ENCODE measurements at places on chromosomes 2 and 18.
A peak's percentile ranks its signal among the peaks of the same experiment; 100 is the strongest.

DNA sequence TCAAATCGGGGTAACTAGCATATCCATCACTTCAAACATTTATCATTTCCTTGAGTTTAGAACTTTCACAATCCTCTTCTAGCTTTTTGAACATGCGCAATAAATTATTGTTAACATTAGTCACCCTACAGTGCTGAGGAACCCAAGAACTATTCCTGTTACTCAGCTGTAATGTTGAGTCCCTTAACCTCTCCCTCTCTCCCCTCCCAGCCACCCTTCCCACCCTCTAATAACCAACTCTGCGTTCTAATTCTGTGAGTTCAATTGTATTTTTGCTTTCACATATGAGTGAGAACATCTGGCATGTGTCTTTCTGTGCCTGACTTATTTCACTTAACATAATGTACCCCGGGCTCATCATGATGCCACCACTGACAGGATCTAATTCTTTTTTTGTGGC, 78.6 kb upstream of the RANBP2 start:
- DNase-seq: no peak

DNA sequence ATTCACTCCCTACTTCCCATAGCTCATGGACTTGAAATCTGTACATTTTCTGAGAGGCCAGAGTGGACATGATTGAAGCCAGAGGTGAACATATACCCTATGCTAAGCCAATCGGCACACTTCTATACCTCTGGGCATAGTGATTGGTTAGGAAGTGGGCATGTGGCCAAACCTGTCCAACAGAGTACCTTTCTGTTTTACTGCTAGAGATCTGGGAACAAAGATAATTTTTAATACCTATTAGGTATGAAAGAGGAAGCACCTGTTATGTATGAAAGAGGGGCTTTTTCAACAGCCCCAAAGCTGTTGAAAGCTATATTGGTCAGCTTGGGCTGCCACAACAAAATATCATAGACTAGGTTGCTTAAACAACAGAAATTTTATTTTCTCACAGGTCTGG, 27.7 kb downstream of the METTL8 start:
- no peak for DNase-seq

- no peak for DNase-seq
Observed at GRCh38 chr2:24840962-24841945, 48.0 kb downstream of the CENPO start.

GRCh38 chr2:57894381-57894780, 152.2 kb upstream of the VRK2 start:
- DNase-seq: no peak

DNA sequence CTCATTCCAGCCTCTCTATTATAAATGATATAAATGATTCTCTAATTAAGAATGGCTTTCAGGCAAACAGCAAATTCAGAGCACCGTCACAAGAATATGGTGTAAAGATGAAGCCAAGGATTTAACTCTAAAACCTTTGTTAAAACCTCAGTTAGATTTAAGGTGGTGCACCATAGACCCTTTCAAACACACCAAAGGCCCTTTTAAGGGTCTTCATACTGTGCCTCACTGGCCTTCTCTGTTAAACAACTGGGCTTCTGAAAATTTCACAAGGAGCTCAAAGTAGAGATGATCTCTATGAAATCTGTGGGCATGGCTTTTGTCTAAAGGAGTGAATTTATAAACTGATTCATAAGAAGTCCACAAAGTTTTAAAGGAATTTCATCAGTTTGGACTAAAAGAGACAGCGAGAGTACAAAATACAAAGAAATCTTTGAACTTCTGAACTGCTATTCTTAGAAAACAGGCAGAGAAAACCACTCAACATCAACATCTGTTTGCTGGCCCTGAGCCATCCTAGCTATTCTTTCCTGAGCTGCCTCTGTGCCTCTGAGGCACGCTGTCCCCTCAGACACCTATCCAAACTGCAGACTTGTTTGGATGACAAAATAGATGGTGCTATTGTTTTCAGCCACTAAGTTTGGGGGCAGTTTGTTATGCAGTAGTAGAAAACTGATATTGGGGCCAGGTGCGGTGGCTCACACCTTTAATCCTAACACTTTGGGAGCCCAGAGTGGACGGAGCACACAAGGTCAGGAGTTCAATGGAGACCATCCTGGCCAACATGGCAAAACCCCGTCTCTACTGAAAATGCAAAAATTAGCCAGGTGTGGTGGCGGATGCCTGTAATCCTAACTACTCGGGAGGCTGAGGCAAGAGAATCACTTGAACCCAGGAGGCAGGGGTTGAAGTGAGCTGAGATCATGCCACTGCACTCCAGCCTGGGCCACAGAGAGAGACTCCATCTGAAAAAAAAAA, 72.9 kb upstream of the MYCN start:
- no peak for DNase-seq

DNA sequence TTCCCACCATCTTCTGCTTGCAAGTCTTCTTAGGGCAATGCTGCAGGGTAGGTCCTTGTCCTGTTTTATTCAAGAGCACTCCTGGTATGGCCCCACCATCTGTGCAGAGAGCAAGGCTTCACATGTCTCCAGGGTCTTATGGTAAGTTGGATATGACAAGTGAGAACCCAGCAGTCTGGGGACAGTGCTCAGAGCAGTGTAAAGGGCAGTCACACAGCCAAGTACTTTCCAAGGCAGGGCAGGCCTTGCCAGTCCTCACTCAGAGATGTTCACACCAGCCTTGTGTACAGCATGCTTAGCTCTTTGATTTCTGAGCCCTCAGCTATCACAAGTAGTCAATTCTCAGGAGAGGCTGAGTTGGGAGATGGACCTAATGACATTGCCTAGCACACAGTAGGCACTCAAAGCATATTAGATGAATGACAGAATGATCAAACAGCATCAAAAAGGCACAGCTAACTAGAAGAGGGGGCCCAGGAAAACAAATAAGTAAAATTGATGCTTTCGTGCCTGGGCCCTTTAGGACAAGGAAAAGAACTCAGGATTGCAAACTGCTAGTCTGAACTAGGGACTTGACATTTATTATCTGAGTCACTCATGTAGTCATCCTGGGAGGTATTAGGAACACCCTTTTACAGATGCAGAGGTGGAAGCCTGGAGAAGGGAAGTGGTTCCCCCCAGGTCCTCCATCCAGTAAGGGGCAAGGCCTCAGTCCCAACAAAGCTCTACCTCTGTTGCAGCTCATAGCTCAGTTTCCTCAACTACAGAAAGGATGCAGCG, 86.7 kb upstream of the CTAGE1 start:
- DNase-seq: no peak

DNA sequence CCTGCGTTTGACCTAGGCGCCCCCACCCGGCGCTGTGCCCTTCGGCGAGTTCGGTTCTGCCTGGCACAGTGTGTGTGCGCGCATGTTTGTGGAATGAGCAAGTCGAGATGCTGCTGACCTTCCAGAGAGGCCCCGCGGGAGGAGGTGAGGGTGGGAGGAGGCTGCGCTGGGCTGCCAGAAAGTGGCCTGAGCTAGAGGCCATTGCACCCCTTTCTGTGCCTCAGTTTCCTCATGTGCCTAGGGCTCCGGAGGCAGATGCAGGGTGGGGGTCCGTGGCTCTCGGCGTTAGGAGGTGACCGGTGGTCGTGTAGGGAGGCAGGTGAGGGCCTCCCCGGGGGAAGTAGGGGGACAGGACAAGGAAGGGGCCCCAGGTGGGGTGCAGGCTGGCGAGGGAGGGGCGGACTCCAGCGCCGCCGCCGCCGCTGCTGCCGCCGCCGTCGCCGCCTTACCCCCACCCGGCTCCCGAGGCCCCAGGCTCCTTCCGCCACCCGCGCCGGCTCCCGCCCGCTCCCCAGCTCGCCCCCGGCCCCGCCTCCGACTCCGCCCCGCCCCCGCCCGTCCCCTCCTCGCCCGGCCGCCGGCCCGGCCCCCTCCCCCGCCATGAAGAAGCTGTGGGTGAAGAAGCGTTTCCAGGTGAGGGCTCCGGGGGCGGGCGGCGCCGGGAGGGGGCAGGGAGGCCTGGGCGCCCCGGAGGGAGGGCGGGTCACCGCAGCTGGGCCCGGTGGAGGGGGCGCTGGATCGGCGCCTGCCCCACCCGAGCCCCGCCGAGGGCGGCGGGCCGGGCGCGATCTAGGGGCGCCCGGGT, 7.0 kb downstream of the SPEG start:
- DNase-seq: no peak

DNA sequence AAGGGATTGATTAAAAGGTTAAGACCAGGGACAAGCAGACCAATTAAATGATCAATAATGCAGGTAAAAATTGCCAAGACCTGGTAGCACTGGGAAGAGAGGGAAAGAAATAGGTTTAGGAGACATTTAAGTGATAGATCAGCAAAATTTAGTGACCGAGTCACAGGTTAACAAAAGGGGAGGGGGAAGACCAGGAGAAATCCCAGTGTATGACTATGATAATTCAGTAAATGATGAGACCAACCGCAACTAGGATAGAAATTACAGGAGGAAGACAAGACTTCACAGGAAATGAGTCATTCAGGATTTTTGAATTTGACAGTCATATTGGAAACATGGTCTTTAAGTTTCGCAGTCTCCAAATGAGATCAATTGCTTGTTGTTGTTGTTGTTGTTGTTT, 62.9 kb downstream of the COBLL1 start:
- no peak for DNase-seq

DNA sequence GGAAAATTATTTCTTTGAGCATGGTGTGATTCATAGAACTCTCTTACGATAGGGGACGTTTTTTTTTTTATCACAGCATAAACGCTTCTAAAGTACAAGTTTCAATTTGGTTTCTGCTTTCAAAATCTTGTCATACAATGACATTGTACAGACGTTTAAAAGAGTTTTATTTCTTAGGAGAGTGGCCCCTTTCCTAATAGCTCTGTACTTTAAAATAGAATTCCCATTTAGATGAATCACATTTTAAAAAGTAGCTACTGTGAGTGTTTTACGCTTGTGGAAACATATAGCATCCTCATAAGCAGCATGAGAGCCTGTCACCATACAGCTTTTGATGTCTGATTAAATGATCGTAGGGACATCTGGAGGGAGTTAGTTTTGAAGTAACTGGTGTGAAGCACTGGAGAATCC, 510.9 kb downstream of the PARD3B start:
- DNase-seq: no peak

DNA sequence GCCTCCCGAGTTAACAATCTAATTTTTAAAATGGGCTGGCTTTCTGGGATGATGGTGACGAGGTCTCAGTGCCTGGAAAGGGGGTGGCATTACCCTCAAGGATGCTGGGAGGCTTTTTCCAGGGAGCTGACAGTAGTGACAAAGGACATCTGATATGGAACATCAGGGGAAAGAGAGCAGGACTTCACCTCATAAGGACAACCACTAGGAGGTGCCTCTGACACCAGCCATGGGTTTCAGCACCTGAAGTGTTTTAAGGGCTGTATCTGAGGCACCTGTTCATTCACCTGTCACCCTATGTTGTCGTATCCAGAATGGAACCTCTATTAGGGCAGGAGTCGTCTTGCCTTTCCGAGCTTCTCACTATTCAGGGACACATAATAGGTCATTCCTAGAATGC, 10.8 kb downstream of the IL36B start:
- no peak for DNase-seq

DNA sequence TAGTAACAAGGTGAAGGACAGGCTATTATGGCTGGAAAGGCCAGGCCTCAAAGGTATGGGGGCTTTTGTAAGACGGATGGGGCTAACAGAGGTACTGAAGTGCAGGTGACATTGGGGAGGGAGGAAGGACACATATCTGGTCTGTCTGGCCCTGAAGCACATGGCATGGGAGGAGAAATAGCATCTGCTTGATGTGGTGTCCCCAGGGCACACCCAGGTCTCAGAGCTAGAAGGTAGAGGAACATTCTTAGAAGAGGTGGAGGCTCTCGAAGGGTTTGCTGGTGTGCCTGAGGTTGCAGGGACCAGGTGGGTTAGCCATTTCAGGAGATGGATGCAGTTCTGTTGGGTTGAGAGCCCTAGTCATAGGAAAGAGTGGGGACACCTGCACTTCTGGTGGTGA, 9.5 kb downstream of the RALB start:
- no peak for DNase-seq

DNA sequence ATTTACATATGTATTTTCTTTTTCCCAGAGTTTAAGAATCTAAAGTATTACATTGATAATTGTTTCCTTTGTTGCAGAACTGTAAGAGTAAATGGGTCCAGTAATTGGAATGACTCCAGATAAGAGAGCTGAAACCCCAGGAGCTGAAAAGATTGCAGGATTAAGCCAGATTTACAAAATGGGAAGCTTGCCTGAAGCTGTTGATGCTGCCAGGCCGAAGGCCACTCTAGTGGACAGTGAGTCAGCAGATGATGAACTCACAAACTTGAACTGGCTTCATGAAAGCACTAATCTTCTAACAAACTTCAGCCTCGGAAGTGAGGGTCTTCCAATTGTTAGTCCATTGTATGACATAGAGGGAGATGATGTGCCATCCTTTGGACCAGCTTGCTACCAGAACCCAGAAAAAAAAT, 183.8 kb upstream of the STON1 start:
- peak; percentile 29 for DNase-seq

DNA sequence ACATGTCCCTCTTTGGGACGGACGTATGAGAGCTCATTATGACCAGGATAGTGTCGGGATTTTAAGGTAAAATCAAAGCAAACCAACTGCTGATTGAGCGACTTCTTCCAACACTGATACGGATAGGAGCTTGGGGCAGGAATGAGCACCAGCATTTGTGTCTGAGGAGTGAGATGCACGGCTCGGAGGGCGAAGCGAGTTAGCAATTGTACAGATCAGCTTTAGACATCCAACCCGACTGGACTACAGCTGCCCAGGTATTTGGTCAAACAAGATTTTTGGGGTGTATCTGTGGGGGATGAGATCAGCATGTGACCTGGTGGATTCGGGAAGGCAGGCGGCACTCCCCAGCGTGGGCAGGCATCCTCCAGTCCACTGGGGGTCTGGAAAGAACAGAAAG, 76.1 kb downstream of the NDUFA10 start:
- DNase-seq: no peak

DNA sequence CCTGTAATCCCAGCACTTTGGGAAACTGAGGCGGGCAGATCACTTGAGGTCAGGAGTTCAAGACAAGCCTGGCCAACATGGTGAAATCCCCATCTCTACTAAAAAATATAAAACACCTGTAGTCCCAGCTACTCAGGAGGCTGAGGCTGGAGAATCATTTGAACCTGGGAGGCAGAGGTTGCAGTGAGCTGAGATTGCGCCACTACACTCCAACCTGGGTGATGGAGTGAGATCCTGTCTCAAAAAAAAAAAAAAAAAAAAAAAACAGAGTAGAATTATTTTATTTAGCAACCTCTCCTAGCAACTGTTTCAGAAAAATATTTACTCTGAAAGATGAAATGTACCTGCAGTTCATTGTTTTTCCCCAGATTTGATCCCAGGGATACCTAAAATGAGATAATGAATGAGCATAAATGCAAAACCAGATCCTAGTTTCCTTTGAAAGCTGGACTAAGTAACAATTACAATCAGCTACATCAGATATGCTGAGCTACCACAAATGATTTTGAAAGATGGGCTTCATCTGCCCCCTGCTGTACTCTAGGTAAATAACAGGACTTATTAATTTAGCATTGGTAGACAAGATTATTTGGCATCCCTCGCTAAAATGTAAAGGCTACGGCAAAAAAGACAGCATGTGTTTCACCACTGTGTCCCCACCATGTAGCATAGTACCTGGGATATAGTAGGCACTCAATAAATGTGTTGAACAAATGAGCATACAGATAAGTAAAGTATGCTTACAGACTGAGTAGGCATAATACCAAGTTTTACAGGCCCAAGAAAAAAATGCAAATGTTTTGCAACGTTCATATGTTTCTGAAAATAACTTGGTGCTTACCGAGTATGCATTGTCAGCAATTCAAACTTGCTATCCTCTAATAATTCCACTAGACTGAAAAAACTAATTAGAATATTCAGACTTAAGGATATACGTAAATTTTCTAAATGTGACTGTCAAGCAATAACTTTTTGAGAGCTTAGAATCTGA, 102.5 kb downstream of the ATL2 start:
- DNase-seq: peak; percentile 54

- DNase-seq: no peak
Observed at GRCh38 chr2:80168801-80169200, 135.8 kb downstream of the LRRTM1 start.

Measured in testis (tissue), 5 donors.